HEK293T (cell line): ENCODE measurements at places on chromosomes 6 and 20.

- no peak for DNase-seq
These were observed 5.1 kb downstream of the MOCS1 start for GRCh38 chr6:39929039-39929732.

- no peak for DNase-seq
These were observed 603.9 kb downstream of the HDGFL1 start for GRCh38 chr6:23173234-23173633.

DNA sequence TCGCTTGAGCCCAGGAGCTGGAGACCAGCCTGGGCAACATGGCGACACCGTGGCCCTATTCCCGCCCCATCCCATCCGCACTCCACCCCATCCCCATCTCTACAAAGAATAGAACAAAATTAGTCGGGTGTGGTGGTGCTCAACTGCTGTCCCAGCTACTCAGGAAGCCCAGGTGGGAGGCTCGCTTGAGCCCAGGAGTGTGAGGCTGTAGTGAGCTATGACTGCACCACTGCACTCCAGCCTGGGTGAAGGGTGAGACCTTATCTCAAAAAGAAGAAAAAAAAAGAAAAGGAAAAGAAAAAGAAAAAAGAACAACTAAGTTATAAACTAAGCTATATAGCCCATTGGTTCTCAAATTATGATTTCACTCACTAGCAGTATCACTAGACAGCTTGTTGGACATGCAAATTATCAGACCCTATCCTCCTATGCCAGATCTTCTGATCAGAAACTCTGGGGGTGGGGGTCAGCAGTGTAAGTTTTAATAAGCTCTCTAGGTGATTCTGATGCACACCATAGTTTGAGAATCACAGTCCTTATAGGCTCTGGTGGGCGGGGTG, 491 bp upstream of the ITCH start:
- DNase-seq, result no peak

DNA sequence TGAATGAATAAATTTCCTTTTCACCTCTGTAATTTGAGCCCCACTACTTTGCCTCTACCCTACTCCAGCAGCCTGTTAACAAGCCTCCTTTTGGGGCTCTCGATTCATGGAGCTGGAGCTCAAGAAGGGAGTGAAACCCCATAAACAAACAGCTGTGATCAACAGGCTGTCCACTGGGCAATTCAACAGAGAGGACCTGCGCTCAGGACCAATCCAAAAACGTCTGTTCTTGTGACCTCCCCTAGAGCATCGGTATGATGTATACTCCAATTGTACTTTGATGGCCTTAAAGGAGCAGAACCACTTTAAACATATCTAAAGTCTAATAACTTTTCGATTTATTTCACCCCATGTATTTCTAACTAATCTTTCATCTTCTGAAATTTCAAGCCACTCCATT, 37.4 kb downstream of the HIVEP2 start:
- no peak for DNase-seq

- DNase-seq, result no peak
These were observed 355.5 kb upstream of the TSHZ2 start for GRCh38 chr20:52616629-52617028.

- DNase-seq, result no peak
These were observed 121.2 kb downstream of the ADAT2 start for GRCh38 chr6:143329323-143329722.

- no peak for DNase-seq
These were observed 126.9 kb downstream of the ID4 start for GRCh38 chr6:19964115-19964514.

DNA sequence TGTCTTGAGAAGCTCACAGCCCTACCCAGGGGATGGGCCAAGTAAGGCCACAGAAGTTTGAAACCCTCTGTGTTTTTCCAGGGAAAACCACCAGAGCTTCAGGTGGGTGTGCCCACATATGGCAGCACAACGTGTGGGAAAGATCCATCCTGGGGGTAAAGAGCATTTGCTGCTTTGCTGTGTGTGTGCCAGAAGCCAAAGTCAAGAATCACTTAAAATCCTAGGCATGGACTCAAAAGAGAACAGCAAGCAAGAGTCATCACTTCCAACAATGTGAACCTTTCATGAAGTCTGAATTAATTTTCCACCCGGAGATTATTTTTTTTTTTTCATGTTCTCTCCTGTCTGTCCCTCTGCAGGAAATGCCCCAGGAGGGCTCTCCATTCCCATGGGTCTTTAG, 308.2 kb upstream of the SGK1 start:
- no peak for DNase-seq

GRCh38 chr6:93420163-93420795, 920 bp upstream of the EPHA7 start:
- no peak for DNase-seq

DNA sequence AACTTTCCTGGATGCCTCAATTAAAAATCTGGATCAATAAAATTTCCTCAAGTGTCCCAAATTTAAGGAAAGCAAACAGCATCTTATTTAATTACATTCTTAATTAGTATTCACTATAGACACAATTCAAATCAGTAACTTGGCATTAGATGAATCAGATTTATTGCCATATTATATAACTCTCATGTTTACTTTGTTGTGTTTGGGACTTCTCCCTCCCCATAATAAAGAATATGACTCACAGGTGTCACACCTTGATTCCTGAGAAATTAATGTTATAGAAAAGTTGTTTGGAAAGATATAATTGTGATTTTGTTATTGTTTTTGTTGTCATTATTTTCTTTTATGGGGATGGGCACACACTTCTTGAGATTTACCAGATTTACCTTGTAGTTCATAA, 18.4 kb downstream of the EYA4 start:
- DNase-seq, result no peak

DNA sequence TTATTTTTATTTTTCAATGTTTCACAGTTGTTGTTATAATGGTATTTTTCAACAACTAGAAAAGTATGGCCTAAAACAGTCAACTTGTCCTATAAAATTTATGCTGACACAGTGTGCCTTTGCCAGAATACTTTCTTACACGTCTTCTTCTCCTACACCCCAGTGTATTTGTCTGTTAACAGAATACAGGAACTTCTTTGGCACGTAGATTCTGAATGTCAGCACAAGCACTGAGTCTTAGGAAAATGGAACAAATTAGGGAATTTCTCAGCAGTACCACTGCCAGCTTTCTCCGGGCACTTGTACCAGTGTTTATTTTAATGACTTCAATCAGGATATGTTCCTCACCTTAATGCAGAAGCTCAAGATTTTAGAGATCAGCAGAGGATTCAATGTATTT, 26.7 kb upstream of the AKIRIN2 start:
- DNase-seq, result no peak

- no peak for DNase-seq
These were observed 17.0 kb downstream of the SPAG4 start for GRCh38 chr20:35632539-35633115.
